ENCODE measurements at places on chromosomes 16 and 17.
A peak's percentile ranks its signal among the peaks of the same experiment; 100 is the strongest.

DNA sequence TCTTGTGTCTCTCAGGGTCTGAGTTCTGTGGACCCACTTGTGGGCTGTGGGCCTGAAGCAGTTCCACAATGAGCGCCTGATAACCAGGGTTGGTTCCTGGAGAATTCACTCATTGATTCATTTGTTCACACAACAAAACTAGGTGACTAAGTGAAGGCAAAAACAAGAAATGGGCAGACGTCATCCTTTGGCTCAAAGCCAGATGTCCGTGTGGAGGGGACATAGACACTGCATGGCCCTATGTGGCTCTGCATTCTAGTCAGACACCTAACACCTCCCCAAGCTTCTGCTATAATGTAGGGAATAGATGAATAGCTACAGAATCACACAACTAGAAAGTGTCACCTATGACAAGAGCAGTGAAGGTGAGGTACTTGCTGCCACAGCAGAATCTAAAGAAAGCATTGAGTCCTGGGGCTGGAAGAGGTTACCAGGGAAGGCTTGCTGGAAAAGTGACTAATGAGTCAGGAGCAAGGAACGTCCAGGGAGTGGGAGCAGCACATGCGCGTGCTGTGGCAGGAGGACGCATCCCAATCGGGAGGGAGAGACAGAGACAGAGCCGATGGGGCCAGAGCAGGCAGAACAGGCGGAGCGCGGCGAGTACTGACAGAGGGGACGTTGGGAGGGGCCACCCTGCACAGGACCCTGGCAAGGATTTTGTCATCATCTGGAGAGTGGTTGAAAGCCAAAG, 58.9 kb downstream of the CES1 start:
- no peak for DNase-seq

DNA sequence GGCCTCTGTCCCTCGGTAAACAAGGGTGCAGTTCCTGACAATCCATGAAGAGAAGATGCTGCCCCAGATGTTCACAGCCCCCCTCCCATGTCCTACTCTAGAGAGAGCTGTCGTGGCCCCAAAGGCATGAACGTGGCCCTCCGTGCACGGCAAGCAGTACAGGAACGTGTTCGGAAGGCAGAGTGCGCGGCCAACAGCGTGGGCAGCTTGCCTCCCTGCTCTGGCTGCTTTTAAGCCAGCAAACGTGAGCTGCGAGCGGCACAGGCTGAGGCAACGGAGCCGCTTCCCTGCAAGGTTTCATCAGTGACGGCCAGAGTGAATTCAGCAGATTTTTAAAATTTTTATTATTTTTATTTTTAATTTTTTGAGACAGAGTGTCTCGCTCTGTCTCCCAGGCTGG, 37.2 kb downstream of the PEMT start:
- no peak for DNase-seq

- no peak for DNase-seq
These were observed 611.5 kb downstream of the KCNJ18 start for GRCh38 chr17:22303865-22304264.

- DNase-seq, result no peak
These were observed 162.8 kb downstream of the IRF8 start for GRCh38 chr16:86061721-86062120.

DNA sequence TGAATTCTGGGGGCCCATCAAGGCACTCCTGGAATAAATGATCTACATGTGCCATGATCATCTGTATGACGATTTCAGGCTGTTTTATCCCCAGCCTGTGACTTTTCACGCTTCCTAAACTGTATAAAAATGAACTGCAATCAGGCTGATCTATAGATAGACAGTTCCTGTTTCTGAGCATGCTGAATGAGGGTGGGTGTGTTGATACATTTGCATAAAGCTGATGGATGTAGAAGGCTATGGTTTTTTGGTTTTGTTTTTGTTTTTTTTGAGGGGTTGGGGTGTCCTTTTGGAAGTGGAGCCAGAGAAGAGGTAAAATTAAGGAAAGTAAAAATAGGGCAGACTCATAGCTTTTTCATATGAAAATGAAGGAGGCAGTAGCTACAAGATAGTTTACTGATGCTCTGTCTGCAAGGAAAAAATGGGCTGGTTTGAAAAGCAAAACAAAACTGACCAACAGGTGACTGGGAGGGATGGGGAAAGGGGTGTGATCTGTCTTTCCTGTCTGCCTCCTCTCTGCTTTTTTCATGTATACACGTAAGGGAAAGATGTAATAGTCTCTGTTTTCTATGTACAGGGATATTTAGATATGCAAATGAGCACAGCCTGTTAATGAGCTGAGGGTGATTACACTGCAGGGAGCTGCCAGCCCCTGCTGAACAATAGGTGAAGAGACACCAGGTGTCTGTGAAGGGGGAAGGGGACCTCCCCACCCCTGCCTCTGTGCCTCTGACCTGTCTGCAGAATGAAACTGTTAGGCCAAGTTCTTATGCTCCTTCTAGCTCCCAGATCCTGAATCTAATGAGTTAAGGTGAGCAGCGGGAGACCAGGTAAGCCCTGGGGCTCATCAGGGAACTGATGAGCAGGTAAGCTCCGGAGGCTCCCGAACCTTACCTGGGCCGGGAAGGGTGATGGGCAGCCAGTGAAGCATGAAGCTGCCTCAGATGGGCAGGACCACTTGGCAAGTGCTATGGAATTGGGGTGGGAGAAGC, 46.6 kb upstream of the LYRM9 start:
- peak; percentile 16 for DNase-seq

DNA sequence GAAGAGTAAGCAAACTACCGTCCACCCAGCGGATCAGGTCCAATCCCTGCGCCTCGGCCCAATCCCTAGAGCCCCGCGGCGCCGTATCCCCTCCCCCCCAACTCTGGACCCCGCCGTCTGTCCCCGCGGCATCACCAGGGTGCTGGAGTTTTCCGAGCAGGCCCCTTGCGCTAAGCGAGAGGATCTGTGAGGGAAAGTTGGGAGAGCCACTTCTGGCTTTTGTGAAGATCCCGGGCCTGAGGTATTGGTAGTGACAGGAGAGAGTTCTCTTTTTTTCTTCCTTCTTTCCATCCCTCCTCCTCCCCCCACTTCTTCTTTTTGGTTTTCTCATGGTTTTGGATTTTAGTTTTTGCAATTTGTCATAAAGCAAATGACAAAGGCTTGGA, 3.5 kb upstream of the DLX4 start:
- peak; percentile 54 for DNase-seq

DNA sequence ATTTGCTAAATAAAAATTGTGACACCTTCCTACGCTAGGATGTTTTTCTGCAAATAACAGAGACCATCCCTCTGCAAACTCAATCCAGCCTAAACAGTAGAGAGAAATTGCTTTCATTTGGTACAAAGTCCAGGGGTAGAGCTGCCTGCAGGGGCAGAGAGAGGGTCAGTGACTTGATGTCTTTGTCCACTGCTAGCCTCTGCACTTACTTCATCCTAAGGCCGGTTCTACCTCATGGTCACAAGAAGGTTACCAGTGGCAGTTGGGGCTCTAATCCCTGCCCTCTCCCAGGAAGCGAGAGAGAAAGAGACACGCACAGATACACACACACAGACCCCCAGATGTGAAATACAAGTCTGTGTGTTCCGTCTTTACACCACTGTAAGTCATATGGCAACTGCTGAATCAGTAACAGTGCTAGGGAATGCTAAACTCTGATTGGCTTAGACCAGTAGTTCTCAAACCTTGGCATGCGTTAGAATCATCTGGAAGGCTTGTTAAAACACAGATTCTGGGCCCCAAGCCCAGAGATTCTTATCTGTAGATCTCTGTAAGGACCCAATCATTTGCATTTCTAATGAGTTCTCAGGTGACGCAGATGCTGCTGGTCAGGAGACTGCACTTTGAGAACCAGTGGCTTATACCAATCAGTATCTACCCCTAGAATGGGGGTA, 13.1 kb upstream of the LPCAT2 start:
- no peak for DNase-seq

DNA sequence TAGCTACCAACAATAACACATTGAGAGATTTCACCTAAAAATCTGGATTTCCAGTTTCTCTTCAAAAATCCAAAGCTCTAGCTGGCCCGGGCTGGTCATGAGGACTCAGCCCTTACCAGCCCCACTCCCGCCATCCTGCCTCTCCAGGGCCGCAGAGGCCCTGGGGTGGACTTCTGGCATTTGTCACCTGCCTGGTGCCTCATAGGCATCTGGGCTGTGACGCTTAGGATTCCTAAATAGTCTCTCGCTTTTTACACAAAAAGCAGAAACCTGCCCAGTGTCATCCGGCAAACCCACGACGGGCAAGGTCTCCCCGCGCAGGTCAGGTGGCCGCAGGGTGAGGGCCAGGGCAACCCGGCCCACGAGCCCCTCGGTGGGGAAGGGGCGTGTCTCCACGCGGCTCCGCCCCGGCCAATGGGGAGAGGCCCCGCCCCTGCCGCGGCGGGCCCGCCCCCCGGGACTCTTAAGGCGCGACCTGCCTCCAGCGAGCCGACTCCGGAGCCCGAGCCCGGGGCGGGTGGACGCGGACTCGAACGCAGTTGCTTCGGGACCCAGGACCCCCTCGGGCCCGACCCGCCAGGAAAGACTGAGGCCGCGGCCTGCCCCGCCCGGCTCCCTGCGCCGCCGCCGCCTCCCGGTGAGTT, at the start of gene VASN:
Gene VASN (plus strand): TSS at position 492 of the 644 bp plus-strand sequence. CDS start 9,030 bp downstream, outside the sequence.
- peak; percentile 84 for DNase-seq

DNA sequence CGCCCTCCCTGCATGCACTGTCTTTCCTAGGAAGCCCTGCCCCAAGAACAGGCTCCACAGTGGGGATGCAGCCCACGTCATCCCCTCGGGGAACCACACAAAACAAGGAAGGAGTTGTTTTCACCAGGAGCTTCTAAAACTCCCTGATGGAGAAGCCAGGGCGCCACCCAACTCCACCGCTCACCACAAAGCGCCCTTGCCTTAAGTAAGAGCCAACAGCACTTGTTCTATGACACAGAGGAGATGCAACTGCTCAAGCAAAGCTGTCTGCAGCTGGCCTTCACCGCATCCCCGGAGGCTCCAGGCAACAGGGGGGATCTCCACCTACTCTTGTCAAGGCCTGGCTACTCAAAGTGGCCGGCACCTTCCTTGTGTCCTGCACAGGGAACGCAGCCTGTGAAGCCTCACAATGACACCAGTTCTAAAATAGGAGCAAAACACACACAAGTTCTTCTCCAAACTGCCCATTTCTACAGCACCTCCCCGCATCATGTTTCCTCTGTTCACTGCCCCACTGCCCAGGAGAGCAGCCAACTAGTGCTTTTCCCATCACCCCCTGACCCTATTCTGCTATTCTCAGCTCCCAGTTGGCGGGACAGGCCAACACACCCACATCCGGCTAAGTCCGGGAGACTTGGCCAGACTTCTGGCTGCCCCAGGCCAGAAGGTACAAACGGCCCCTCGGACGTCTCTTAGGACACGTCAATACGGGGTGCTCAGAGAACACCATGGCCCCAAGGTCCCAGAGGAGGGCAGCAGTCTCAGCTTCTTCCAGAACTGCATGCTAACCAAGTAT, 24.2 kb downstream of the MPG start:
- DNase-seq, result no peak

DNA sequence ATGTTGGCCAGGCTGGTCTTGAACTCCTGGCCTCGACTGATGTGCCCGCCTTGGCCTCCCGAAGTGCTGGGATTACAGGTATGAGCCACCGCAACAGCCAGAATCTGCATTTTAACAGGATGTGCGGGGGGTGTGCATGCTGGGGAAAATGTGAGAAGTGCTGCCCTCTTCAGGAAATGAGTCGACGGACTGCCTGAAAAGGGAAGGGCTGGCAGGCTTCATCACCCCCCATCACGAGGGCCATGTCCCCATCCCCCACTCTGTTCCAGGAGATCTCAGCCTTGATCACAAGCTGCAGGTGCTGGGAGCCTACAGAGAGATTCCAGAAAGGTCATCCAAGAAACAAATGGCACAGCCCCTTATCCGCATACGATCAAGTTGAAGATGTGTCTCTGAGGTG, 195.3 kb upstream of the RPL38 start:
- DNase-seq, result peak; percentile 67

DNA sequence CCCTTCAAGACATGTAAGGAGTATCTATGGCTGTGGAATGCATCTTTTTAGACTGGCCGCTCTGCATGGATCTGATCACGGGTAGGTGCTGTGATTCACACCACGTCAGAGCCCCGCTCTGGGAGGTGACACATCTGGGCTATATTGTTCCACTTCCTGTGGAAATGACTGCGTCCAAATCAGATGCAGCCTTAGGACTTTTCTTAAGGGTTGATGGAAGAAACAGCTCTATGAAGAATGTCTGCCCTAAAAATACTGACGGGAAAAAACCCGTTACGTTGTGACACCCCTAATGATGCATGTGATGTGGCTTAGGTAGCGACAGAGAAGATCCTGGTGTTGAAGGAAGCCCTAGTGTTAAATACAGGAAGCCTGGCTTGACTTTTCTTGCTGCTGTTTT, 12.2 kb downstream of the BANP start:
- peak; percentile 94 for DNase-seq

- no peak for DNase-seq
These were observed 218.0 kb downstream of the NTN1 start for GRCh38 chr17:9239246-9239792.

GRCh38 chr17:45974916-45975630, 24.0 kb upstream of the STH start:
- DNase-seq, result no peak

GRCh38 chr17:76138896-76139752, 1.9 kb downstream of the FOXJ1 start:
- no peak for DNase-seq

- no peak for DNase-seq
These were observed 6.8 kb downstream of the CDK10 start for GRCh38 chr16:89693289-89693731.

DNA sequence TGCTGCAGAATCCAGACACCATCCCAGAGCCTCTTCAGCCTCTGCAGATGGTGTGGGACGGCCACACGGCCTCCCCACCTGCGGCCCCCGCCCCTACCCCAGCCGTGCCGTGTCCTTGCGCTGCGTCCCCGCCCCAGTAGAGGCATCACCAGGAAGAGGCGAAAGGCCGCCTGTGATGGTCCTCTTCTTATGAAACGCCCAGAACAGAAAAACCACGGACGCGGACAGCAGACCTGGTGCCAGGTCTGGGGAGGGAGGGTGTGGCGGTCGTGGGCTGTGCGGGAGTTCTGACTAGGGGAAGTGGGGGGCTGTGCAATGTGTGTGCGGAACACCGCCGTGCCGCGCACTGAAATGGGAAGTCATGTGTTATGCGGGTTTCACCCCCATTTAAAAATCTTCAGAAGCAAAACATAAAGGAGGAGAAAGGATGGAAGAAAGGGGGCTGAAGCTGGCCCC, 25.5 kb downstream of the ACSF3 start:
- peak; percentile 12 for DNase-seq

Data from suppressor macrophage treated with lipopolysaccharide for 1 hour (primary cell).